Glomerular endothelial cell (primary cell): ENCODE measurements at places on chromosomes 3 and 15.

DNA sequence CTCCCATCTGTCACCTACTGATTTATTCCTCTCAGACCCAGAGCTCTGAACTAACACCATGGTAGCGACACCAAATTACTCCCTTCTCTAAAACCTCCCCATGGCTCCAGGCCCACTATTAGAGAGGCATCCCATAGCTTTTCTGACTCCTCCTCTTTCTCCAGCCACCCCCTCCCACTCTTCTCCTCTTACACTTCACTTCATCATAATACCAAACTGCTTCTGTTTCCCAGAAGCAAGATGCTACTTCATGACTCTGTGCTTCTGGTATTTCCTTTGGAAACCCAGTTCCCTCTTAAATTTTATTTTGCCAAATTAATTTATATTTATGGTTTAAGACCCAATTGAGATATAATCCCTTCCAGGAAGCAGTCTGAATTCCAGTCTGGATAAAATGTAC, 465.1 kb upstream of the PDZRN3 start:
- DNase-seq = no peak

DNA sequence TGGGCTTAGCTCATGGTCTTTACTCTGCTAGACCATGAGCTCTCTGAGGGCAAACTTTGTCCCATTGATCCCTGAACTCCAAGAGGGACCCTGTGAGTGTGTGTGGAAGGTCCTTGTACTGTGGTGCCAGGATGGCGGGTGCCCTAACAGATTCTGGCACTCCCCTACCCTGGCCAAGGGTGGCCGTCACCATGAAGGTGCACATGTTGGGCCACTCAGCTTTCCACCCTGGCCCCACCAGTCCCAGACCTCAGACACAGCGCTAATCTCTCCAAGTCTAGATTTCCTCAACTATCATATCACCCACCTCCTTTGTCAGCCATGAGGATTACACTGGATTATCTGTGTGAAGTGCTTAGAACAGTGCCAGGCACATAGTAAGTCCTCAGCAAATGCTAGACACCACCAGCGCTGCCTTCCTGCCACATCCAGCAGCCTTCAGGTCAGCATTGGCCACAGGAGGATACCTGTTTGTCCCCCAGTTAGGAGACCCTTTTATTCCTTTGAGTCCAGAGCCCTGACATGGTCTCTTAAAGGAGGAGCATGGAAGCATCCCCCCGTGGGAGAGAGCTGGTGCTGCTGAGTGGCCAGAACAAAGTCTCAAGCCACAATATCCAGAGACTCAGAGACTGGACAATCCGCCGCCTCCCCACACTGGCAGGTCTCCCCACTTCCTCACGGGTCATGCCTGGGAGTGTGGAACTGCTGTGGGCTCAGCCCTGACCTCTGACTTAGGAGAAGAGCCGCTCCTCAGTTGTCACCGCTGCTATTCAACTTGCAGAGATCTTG, 44.5 kb upstream of the SLCO2A1 start:
- no peak for DNase-seq

DNA sequence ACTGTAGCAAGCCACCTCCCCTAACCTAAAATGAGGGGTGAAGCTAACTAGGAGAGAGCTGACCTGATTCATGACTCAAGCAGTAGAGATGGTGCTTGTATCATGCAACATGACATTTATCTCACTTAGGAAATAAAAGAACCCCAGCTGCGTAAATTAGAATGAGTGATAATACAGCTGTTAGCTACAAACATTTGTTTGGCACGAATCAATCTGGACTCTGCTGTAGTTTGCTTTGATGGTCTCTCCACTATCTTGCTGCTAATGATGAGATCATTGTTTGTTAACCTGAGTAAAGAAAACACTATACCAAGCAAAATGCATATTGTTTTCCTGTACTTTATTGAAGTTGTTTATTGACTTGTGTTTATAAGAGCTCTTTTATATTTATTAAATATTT, 92.6 kb downstream of the ALDH1A2 start:
- DNase-seq = no peak

GRCh38 chr15:44705986-44706385, 5.1 kb downstream of the PATL2 start:
- no peak for DNase-seq

DNA sequence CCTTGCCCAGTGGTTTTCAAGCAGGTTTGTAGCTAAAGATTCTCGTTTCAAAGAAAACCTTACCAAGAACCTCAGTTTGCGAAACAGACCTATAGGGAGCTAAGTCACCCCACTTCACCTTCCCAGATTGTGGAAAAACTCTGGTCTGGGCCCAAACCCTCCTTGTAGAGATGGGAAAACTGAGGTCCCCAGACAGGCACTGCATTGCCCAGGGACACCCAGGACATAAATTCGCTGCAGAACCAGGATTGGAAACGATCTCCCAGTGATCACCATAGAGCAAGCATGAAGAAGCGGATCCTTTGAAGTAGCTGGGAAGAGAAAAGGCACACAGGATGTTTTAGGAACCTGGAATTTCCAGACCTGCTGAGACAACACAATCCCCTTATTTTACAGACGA, 85.6 kb upstream of the PIAS1 start:
- DNase-seq = no peak

- DNase-seq = no peak
Observed at GRCh38 chr3:194223951-194224350, 88.0 kb downstream of the HES1 start.

- DNase-seq = no peak
Observed at GRCh38 chr3:5197470-5198312, 10.2 kb downstream of the EDEM1 start.

DNA sequence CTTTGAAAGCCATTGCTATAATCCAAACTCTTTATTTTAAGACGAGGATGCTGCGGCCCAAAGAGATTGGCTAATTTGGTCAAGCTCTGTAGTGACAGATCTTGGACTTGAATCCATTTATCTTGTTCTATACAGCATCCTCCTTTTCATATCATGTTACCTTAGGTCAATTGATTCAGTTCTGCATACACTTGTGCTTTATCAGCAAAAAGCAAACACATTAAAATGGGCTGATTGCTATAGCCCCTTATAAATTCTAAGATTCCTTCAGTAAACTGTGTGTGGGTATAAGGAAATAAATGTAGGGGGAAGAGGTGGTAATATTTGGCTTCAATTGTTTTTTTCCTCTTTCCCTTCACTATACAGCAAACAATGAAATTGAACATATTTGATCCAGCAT, 40.1 kb upstream of the NECTIN3 start:
- no peak for DNase-seq

- no peak for DNase-seq
Observed at GRCh38 chr15:67369359-67369998, 114.9 kb downstream of the IQCH start.

- DNase-seq = peak; percentile 33
Observed at GRCh38 chr15:39584662-39585388, 3.9 kb downstream of the THBS1 start.

DNA sequence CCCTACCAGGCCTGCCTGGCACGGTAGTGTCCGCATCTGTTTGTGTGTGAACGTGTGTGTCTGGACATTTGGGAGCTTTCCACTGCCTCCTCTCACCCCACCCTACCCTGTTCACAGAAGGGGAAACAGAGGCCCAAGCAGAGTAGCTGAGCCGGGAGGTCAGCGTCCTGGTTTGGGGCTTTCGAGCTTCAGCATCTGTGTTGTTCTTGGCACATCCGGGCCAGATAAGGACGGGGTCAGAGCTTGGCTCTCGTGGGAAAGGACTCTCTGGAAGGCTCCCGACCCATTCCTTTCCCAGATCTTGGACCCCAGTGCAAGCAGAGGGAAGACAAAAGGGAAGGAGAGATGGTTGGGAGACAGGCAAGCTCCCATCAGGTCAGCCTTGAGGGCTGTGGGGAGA, 6.3 kb upstream of the PTH1R start:
- DNase-seq = no peak

DNA sequence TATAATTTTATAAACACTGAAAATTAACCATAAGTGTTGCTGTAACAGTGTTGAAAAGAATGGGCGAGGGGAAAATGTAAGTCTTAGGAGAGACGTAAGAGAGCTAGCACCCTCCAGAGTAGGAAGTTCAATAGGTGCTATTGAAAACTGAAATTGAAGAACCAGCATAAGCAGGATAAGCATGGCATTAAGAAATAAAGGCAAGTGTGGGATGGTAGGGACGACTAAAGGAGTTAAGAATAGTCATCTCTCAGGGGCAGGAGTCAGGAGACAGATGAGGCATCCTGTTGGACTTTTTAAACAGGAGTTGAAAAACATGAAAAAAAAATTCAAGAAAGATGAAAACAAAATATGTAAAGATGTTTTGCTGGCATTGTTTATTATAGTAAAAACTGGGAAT, 43.5 kb downstream of the ABHD2 start:
- DNase-seq = no peak

- DNase-seq = no peak
Observed at GRCh38 chr3:155102329-155102728, 22.2 kb downstream of the MME start.

DNA sequence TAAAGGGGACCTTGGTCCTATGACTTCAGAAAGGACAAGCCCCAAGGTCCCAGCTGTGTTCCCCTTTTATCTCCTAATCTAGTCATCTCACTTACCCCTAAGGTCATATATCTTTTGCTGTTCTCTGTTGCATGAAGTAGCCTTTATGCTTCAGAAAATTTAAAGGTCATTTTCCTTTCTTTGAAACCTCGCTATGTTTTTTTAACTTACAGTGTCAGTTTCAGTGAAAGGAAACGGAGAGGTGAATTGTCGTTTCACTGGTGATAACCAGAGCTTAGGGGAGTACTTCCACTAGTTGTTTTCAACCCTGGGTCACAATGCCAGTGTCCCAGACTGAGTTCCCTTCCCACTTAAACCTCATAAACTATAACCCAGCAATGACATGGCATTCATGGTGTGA, 357.4 kb downstream of the GAP43 start:
- no peak for DNase-seq

- DNase-seq = no peak
Observed at GRCh38 chr3:175940881-175941280, 1081.7 kb downstream of the NAALADL2 start.

DNA sequence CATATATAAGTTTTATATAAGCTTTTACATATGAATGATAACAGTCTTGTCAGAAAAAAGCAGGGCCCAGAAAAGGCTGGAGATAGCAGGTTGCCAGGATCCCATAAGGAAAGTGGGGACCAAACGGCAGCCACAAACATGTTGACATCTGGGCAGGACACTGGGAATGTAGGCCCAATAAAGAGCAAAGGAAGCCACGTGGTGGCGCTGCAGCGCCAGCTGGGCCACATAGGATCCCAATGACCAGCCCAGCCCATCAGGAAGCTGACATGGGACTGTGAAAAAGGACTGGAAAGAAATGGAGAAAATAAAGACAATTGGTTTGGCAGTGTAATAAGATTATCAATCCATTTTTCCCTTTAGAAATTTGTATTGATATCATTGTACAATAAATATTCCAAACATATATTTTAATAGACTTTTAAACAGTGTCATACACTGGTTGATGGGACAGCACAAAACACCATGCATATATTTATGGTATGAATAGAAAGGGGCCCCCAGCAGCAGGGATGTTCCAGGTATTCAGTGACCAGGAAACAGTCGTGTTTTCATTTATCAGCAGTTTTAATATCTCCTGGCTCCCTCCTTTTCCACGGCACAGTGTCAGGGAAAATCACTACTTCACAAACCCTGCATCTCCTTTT, 89.0 kb upstream of the STRIT1 start:
- DNase-seq = no peak

DNA sequence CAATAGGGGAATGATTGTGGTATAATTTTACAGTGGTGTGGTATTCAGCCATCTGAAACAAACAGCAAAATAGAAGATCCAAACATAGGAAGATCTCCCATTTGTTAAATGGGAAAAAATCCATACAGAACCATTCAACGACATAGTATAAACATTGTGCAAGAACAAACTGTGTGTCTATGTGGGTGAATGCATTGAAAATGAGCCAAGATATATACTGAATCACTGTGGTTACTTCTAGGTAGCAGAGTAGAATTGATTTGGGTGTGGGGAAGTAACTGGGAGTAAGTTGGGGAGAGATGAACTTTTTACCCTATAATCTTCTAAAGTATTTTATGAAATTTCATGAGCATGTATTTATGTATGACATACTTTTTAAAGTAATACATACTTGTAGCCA, 123.1 kb upstream of the UMPS start:
- no peak for DNase-seq

DNA sequence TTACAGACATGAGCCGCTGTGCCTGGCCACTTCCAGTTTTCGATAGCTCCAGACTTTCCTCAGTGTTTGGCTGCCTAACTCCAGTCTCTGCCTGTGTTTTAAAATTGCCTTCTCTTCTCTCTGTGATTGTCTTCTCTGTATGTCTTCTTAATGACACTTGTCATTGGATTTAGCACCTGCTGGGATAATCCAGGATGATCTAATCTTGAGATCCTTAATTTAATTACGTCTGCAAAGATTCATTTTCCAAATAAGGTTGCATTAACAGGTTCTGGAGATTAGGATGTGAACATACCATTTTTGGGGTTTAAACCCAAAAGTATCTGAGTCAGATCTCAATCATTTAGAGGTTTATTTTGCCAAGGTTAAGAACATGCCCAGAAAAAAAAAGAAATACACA, 222.2 kb upstream of the PDZRN3 start:
- no peak for DNase-seq

- no peak for DNase-seq
Observed at GRCh38 chr3:38950581-38950980, 101.2 kb downstream of the SCN11A start.

DNA sequence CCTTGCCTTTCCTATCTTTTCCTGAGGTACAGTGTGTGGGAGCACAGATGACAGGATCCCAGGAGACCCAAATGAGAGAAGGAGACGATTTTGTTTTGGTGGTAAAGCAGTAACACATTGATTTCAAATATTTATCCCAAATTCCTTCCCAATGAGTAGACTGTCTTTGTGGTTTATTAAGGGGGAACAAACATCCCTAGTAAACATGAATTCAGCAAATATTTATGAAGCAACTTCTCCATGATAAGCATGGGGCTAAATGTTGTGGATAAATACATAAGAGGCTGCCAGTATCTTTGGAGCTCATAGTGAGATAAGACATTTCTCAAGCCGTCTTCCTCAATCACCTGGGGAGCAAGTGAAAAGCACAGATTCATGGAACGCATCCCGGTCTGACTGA, 460.8 kb upstream of the CFAP20DC start:
- no peak for DNase-seq

- no peak for DNase-seq
Observed at GRCh38 chr3:97736928-97737327, 27.6 kb upstream of the ARL6 start.

- DNase-seq = no peak
Observed at GRCh38 chr15:101081900-101082299, 162.7 kb downstream of the LRRK1 start.

GRCh38 chr3:63325386-63325785, 47.3 kb downstream of the SYNPR start:
- no peak for DNase-seq

GRCh38 chr3:12155828-12156227, 2.9 kb downstream of the TIMP4 start:
- DNase-seq = no peak

DNA sequence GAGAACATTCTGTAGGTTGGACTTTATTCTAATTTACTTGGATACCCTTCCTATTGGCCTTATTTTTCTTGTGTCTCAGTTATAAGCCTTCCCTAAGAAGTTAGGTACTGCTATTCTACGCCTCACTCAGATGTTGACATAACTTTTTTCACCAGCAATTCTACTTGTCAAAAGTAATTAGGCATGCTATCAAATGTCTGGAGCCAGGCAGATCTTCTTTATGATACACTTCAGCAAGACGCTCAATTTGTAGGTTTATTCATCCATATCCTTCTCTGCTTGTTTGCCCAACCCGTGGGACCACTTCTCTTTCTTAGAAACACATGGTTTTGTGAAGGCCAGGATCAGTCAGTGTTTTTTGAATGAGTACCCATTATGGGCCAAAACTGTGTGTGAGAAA, 36.2 kb upstream of the COL8A1 start:
- no peak for DNase-seq

GRCh38 chr15:26848498-26848897, 18.4 kb upstream of the GABRA5 start:
- DNase-seq = no peak
